ENCODE measurements at places on chromosomes 4 and X.
A peak's percentile ranks its signal among the peaks of the same experiment; 100 is the strongest.

DNA sequence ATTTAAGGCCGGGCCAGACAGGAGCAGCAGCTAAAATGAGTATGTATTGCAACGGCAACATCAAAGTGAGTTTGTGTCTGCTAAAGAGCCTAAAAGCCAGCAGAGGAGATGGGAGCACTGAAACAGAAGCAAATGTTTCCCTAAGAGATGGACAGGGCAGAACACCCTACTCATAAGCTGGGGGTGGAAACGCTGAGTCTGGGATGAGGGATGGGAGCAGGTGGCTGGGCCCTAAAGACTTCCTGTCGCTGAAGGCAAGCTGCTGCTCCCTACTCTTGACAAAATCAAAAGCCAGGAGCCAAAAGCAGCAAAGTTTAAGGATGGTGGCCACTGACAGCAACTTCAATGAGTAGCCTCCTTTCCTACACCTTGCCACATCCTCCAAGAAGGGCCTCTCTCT, 40.6 kb upstream of the NAP1L5 start:
- no peak for DNase-seq

- DNase-seq = peak; percentile 53
Measured at GRCh38 chr4:83548151-83548905, 12.4 kb downstream of the GPAT3 start.

DNA sequence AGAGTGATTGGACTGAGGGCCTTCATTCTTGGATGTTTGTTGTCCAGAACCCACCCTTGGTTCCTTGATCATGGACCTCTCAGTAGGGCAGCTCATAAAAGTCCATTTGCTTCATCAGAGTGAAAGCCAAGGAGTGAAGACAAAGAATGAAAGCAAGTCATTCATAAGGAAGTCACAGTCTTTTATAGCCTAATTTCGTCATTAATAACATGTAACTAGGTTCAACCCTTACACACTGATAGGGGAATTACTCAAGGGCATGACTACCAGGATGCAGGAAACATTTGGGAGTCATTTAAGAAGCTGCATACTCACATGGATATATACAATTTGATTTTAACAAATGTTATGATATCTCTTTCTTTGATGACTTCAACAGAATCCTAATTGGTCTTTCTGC, 95.2 kb downstream of the RPA4 start:
- DNase-seq = no peak

DNA sequence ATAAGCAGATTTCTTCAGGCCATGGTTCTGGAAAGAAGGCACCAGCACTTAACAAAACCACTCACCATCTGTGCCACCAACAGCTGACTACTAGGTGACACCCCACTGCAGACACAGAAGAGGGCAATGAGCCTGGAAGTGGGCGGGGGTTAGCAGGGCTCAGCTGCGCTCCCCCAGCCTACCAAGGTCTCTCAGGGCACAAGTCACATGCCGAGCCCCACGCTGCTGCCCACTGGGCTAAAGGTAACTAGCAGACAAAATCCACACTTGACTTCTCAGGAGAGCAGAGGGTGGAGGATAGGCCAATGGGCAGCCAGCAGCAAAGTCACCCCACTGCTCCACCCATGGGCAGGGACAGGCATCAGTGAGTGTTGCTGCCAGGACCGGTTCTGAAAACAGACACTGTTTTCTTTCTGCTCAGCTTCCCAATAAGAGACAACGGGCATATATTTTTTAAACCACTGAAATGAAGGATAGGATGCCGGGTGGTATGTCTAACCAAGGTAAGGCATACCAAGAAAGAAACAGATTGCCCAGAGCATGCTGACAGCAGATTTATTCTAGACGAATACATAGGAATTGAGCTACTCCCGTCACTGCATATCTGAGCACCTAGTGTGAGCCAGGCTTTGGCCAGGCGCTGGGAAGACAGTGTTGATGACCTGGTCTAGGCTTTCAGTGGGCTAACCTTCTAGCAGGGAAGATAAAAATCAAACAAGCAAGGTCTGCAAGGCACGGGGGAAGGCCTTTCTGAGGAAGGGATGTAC, 20.1 kb downstream of the ACSL1 start:
- DNase-seq = peak; percentile 44

GRCh38 chrX:13092455-13092941, 48.1 kb upstream of the FAM9C start:
- no peak for DNase-seq

DNA sequence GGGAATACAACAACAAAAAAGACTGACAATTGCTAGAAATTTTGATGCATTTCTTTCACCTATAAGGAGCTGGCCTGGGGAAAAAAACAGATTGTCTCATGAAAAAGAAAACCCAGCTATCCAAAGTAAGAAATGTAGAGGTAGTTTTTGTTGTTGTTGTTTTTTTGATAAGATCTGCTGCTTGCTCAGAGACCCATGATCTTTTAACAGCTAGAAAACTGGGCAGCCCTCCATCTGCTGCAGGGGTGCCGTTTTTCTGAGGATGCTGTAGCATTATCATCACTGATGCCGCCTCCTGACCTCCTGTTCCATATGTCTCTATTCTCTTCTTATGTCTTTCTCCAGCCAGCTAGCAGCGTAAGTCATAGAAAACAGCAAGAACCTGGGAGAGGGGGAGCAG, 98.3 kb downstream of the BMPR1B start:
- no peak for DNase-seq

GRCh38 chr4:116070283-116070682, 956.9 kb upstream of the NDST4 start:
- DNase-seq = no peak

DNA sequence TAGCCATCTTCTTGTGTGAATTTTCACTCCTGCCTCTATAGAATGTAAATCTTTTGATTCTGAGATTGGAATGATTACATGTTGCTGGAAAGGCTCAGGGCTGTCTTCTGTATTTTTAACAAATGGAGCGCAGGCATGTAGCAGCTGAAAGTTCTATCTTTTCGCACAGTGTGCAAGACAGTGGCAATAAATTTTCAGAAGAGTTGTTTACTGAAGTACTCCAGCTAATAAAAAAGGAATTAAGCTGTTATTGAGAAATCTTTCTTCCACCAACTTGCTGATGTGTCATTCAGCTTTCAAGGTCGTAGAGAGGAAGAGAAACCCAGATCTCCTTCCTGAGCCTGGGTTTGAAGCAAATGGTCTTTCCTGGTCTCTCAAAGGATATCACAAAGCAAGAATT, 122.0 kb upstream of the PUDP start:
- DNase-seq = no peak

GRCh38 chr4:161517941-161518340, 645.9 kb downstream of the FSTL5 start:
- no peak for DNase-seq

Data from H9 (cell line).